Activated T-helper 2 cell treated with anti-CD3 and anti-CD28 coated beads, Interferon-gamma antibody, Interleukin-2, Interleukin-4, amounts not matched to agents 10 μg/mL and 5 μg/mL and 100 μg/mL, durations not matched to agents 14 hours and 24 hours and 36 hours (primary cell): ENCODE measurements at places on chromosomes 16 and 17. TPM values are rescaled to one million over a fixed set of nuclear protein-coding genes. Genes with fewer than 3 reads are reported as not detected.

The SLC22A31 gene
- total RNA-seq, result 0.71 and 1.1 TPM in 2 replicates

The C17orf50 gene
- not detected in 2 replicates for total RNA-seq

The COX6A2 gene
- not detected in 2 replicates for total RNA-seq

GRCh38 chr16:88077328-88078108 is 126.3 kb downstream of the BANP start:
- H3K27ac ChIP-seq, result no peak overlapping the region
- no peak for DNase-seq
- H3K4me1 ChIP-seq, result no peaks in the 10 kb centered on the region
- H3K36me3 ChIP-seq, result peaks cover 3% of the 10 kb centered on the region
- no peak overlapping the region for H3K4me3 ChIP-seq

GRCh38 chr16:54508351-54508750 is 221.8 kb upstream of the IRX3 start:
- peaks cover 4% of the 10 kb centered on the region for H3K27me3 ChIP-seq
- no peak overlapping the region for H3K27ac ChIP-seq
- no peak overlapping the region for H3K4me3 ChIP-seq
- H3K36me3 ChIP-seq, result no peaks in the 10 kb centered on the region
- no peak for DNase-seq

GRCh38 chr16:87407511-87408112 is 15.5 kb downstream of the MAP1LC3B start:
- DNase-seq, result no peak
- H3K27me3 ChIP-seq, result no peaks in the 10 kb centered on the region
- H3K27ac ChIP-seq, result no peak overlapping the region
- H3K4me1 ChIP-seq, result no peaks in the 10 kb centered on the region
- peaks cover 37% of the 10 kb centered on the region for H3K36me3 ChIP-seq

- no peak for DNase-seq
- H3K27me3 ChIP-seq, result peaks cover 15% of the 10 kb centered on the region
- H3K4me3 ChIP-seq, result no peak overlapping the region
Measured at GRCh38 chr16:30808146-30808545, 21.1 kb upstream of the ZNF629 start.
